ENCODE measurements at places on chromosomes 7 and 10. TPM values are rescaled to one million over a fixed set of nuclear protein-coding genes. Genes with fewer than 3 reads are reported as not detected.

The LRGUK gene
- 0.13 TPM for total RNA-seq

- peaks cover 86% of the 10 kb centered on the region for H3K27me3 ChIP-seq
- peak overlapping the region; percentile 42 for H3K4me3 ChIP-seq
- no peak for DNase-seq
- no peak overlapping the region for H3K27ac ChIP-seq
- peaks cover 65% of the 10 kb centered on the region for H3K4me1 ChIP-seq
Observed at GRCh38 chr10:101228966-101229265, 347 bp downstream of the LBX1 start.

- no peak for DNase-seq
- no peak overlapping the region for H3K27ac ChIP-seq
- H3K4me3 ChIP-seq = no peak overlapping the region
Observed at GRCh38 chr10:70247360-70247759, 14.1 kb upstream of the PPA1 start.

DNA sequence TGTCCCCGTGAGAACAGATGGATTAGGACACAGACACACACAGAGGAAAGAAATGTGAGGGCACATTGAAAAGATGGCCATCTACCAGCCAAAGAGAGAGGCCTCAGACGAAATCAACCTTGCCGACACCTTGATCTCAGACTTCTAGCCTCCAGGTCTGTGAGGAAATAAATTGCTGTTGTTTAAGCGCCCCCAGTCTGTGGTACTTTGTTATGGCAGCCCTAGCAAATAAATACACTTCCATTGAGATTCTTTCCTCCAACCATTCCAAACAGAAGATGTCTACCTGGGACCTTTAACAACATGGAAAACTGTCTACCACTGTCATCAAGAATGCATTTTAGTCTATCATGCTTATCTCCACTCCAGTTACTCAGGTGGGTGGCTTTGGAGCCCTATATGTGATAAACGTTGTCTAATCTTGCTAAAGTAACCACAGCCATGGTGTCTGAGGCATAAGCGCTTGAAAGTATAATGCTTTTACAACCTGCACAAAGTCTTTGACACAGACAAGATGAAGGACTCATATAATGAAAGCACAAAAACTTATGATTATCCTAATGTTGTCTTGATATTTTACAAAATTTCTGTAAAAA is 244.3 kb downstream of the MTERF1 start:
- no peak overlapping the region for H3K4me3 ChIP-seq
- no peaks in the 10 kb centered on the region for H3K27me3 ChIP-seq
- H3K27ac ChIP-seq = no peak overlapping the region
- peak; percentile 74 for DNase-seq
- H3K4me1 ChIP-seq = no peaks in the 10 kb centered on the region

GRCh38 chr10:23341004-23341403 is 3.6 kb downstream of the C10orf67 start:
- H3K4me3 ChIP-seq = no peak overlapping the region
- peaks cover 28% of the 10 kb centered on the region for H3K4me1 ChIP-seq
- peak; percentile 29 for DNase-seq
- H3K36me3 ChIP-seq = no peaks in the 10 kb centered on the region
- H3K27me3 ChIP-seq = peaks cover 22% of the 10 kb centered on the region

DNA sequence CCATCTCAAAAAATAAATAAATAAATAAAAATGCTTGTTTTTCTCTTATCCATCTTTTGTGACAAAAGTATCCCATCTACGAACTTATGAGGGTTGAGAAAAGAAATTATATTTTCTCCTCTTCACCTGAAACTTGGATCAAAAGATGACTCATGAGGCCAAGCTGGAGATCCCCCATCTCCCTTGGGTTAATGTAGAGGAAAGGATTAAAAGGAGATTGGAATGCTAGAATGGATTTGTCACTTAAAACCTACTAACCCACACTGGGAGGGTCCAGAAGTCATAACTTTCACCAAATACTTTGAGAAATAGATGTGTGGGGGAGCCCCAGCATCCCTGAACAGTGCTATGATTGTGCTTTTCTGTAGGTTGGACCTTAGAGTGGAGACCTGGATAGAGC is 46.3 kb upstream of the PIK3CG start:
- no peak for DNase-seq
- H3K27ac ChIP-seq = no peak overlapping the region
- H3K4me3 ChIP-seq = no peak overlapping the region
- H3K4me1 ChIP-seq = no peaks in the 10 kb centered on the region
- H3K27me3 ChIP-seq = no peaks in the 10 kb centered on the region
- no peaks in the 10 kb centered on the region for H3K36me3 ChIP-seq

Measured in esophagus muscularis mucosa (tissue), 4 donors.